ENCODE measurements at places on chromosomes 6 and 20.
A peak's percentile ranks its signal among the peaks of the same experiment; 100 is the strongest.

DNA sequence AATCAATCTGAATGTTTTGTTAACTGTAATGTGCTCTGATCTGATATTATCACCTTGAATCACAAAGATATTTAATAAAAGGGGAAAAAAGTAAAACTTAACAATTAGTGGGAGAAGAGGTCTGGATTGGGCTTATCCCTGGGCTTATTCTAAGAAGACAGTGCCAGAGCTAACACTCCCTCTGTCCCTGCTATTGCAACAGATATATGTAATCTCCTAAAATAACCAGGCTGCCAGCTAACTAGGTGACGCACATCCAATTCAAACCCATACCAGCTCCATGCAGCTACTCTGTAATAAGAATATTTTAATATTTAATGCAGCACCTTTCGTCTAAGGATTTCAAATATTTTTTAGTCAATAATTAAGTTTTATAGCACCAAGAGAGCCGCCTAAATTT is 330.1 kb upstream of the MARCKS start:
- DNase-seq, result no peak

DNA sequence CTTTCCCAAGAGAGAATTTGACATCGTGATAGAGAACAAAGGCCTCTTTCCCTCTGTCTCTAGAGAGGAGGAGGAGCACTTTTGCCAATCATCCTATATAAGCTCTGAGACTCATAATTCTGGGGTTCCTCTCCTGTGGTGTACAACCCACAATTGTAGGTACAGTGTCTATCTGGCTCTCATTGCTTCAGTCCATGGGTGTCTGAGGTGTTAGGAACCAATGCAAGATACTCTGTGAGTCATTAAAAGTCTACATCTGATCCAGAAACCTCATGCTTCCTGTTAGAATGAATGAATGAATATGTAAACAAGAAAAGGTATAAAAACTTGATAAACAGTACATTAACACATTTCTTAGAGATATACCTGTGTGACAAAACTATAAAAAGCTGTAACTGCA is 356.7 kb downstream of the QKI start:
- DNase-seq, result no peak

DNA sequence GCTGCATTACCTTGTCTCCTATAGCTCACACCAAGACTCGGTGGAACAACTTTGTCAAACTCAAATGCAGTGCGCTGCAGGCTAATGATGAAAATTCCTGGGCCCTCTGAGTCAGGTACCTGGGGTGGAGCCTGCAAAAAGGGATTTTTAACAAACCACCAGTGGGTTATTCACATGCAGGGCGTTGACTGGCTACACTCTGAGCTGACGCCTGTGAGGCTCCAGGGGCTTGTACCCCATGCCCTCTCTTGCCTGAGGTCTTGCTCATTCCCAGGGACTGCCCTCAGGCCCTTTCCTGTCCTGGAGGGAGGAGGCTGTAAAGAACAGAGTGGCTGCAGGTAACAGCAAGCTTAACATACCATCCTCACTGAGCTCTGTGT is 9.2 kb downstream of the GTSF1L start:
- DNase-seq, result no peak

GRCh38 chr6:166712286-166713228 is 85.5 kb upstream of the RPS6KA2 start:
- no peak for DNase-seq

GRCh38 chr20:49345524-49345923 is 67.7 kb upstream of the ZNFX1 start:
- peak; percentile 70 for DNase-seq

GRCh38 chr6:127869772-127870404 is 31.0 kb downstream of the THEMIS start:
- DNase-seq, result no peak

DNA sequence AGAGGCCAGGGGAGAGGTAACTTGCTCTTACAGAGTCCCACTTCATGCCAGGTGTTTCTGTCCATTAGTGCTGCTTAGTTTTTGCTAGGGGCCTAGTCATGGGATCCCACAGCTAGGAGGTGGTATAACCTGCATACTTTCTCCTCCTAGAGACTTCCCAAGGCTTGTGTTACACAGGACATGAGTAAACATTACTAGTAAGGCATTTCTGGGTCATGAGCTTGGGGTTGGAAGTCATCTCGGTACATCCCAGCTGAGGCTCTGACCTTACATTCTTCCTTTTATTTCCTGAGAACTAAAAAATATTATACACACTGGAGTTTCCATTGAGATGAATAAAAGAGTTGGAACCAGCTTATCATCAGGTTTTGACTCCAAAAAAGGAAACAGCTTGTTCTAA is 20.9 kb upstream of the PNPLA1 start:
- DNase-seq, result no peak

GRCh38 chr6:67667637-67668422 is 967.3 kb upstream of the ADGRB3 start:
- no peak for DNase-seq

GRCh38 chr20:15257569-15257870 is 920.1 kb upstream of the FLRT3 start:
- DNase-seq, result no peak

- no peak for DNase-seq
Observed at GRCh38 chr6:12849809-12850198, 133.2 kb downstream of the PHACTR1 start.

DNA sequence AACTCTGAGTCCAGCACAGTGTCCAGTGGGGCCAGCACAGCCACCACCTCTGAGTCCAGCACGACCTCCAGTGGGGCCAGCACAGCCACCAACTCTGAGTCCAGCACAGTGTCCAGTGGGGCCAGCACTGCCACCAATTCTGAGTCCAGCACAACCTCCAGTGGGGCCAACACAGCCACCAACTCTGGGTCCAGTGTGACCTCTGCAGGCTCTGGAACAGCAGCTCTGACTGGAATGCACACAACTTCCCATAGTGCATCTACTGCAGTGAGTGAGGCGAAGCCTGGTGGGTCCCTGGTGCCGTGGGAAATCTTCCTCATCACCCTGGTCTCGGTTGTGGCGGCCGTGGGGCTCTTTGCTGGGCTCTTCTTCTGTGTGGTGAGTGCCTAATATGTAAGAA is 3.8 kb downstream of the MUC21 start:
- DNase-seq, result no peak

DNA sequence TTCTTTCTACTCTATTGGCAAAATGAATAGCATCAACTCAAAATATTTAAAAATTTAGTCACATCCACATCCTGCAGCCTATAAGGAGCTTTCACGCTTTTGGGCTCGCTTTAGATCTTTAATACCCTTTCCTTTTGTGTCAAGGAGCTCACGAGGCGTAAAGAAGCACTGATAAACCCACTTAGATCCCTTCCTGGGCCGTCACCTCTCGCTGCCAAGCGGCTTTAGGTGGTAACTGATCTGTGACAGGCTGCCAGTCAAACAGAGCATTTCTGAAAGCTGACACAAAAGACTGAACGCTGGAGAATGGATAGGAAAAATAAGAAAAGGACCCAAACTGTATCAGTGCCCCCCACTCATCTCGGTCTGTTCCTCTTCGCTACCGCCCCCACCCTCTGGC is 385.7 kb upstream of the MMS22L start:
- no peak for DNase-seq

DNA sequence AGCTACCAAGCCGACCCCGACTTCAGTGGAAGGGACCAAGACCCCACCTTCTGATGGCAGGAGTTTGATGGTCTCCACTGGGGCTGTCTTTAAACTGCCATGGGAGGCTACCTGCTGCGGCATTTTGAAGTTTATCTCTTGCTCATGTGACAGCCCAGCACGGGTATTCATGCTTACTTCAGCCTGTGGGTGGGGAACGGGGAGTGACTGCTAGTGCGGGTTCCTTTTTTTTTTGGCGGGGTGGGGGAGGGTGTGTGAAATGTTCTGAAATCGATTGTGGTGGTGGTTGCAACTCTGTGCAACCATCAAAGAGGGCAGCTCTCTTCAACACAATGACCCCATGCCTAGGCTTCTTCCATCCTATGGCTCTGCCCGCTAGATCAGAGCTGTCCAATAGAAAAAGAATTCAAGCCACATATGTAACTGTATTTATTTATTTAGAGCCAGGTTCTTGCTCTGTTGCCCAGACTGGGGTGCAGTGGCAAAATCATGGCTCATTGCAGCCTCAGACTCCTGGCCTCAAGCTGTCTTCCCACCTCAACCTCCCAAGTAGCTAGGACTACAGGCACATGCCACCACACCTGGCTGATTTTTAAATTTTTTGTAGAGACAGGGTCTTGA is 53.7 kb downstream of the PPP1R16B start:
- no peak for DNase-seq

DNA sequence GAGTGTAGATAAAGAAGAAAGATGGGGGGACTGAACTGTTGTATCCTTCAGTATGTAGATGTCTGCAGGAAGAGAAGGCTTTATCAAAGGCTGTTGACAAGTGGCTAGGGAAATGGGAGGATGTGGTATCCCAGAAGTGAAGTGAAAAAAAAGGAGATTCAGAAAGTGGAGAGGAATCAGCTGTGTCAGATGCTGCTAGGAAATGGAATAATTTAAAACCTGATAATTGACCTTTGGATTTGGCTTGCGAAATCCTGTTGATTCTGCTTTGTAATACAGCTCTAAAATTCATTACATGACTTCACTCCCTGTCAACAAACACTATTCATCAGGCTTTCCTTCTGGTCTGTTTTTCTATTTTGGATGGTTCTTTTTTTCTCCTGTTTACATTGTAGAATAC is 41.7 kb downstream of the PHF3 start:
- no peak for DNase-seq

- DNase-seq, result peak; percentile 10
Observed at GRCh38 chr6:90375681-90376439, 79.2 kb upstream of the BACH2 start.

DNA sequence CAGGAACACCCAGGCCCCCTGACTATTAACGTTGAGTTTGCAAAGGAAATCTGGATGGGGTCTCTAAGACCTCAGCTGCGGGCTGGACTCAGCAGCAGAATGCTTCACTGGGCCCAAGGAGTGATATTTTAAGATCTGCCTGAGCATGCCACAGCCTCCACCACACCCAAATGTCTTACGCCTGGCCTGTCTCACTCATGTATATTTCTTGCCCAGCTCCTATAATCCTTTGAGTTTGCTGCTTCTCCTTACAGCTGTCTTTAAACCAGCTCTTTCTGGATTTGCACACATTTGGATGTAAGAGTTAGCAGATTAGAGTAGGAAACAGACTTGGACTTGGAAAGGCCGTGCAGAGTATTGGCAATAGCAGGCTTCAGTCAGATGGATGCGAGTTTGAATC is 16.4 kb downstream of the CASS4 start:
- no peak for DNase-seq

DNA sequence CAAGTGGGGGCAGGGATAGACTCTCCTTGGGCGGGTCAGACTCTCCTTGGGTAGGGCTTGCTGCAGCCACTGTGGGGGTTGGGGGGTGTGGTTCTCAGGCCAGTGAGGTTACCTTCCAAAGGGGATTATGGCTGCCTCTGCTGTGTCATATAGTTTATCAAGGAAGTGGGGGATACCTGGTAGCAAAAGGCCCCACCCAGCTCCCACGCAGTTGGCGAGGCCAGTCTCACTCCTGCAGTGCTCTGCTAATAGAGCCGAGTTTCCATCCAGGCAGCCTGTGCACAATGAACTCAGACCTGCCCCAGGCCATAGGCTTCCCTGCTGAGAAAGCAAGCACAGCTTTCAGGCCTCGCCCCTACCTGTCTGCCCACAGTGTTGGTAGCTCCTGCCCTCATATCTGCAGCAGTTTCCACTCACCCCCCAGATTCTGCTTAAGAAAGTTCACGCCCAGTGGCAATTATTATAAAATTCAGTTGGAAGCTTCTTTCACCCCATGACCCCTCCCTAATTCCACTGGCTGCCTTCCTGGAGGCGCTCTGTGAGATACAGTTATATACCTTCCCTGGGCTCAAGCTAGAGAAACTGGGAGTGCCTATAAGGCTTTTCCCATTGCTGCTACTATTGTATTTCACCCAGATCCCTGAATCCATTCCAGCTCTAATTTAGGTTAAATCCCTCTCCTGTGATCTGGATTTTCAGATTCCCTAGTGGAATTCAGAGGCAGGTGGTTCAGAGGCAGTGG is 56.1 kb downstream of the HDDC2 start:
- DNase-seq, result no peak

GRCh38 chr6:143745166-143746133 is 67.7 kb downstream of the PHACTR2 start:
- peak; percentile 4 for DNase-seq
